ENCODE measurements at places on chromosomes 12 and 14.

DNA sequence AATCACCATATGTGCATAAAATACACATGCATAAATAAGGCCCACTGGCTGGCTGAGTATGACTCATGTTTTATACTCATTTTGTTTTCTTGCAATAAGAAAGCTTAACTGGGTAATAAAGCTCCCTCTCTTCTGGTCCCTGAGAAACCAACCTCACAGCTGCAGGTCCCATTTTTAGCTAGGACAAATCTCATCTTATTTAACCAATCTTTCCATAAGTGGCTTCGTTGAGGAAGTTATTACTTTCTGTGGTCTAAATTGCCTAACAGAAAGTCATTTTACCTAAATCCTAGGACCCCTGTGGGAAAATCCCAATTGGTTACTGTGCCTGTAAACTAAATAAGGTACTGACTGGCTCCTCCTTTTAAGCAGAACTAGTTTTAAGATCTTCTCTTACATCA lies 232.8 kb upstream of the FBXO33 start:
- DNase-seq = no peak

DNA sequence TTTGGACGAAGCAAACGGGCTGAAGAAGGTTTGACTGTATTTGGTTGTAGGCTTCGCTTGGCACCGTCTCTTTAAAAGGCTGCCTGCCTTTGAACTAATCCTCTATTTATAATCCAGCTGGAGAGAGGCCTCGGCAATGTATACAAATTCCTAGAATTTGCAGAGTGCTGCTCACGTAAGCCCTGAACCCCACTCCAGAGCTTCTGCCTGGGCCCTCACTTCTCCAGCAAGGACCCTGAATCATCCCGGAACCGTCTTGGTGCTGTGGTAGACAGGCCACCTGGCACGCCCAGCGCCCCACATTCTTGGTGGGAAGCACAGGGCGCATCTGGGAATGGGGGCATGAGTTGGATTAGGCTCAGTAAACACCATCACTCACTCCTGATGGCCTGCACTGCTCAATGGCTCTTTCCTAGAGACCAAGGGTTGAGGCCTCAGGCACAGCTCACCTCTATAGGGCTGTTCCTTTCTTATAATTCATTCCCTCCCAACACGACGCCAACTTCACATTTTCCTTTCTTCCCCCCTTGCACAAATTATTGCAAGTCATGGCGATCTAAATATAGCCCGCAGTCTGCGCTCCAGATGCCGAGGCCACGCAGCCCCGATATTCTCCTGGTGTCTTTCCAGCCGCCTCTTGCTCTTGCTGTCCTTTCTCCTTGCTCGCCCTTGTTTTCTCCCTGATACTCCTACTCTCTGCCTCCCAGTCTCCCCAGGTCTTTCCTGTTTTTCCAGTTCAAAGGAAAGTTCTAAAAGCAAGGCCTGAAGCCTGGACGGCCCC lies 141.0 kb downstream of the ZFP36L1 start:
- DNase-seq = peak; percentile 92

- DNase-seq = no peak
Measured at GRCh38 chr14:101031721-101032120, 128.2 kb upstream of the RTL1 start.

- no peak for DNase-seq
Measured at GRCh38 chr14:23357261-23357660, 4.6 kb upstream of the SLC22A17 start.

- no peak for DNase-seq
Measured at GRCh38 chr14:22978981-22979671, 3.2 kb downstream of the AJUBA start.

- DNase-seq = no peak
Measured at GRCh38 chr14:71712478-71712877, 219.8 kb upstream of the RGS6 start.

GRCh38 chr12:117343296-117343695 lies 18.1 kb downstream of the NOS1 start:
- no peak for DNase-seq

- no peak for DNase-seq
Measured at GRCh38 chr14:59627011-59627520, 50.5 kb upstream of the CCDC175 start.

All from AG04450 (cell line).